Activated CD8-positive, alpha-beta memory T cell treated with anti-CD3 and anti-CD28 coated beads, Interleukin-2, amount 10 ng/mL, durations not matched to agents 7 days and 5 days (primary cell): ENCODE measurements at places on chromosomes 11 and 22. TPM values are rescaled to one million over a fixed set of nuclear protein-coding genes. Genes with fewer than 3 reads are reported as not detected.

GRCh38 chr11:64531906-64532312 lies 59.1 kb upstream of the SLC22A12 start:
- no peak for DNase-seq

PDGFD gene
- total RNA-seq = 0.15 TPM

ARHGAP8 gene
- total RNA-seq = 1.1 TPM

DNA sequence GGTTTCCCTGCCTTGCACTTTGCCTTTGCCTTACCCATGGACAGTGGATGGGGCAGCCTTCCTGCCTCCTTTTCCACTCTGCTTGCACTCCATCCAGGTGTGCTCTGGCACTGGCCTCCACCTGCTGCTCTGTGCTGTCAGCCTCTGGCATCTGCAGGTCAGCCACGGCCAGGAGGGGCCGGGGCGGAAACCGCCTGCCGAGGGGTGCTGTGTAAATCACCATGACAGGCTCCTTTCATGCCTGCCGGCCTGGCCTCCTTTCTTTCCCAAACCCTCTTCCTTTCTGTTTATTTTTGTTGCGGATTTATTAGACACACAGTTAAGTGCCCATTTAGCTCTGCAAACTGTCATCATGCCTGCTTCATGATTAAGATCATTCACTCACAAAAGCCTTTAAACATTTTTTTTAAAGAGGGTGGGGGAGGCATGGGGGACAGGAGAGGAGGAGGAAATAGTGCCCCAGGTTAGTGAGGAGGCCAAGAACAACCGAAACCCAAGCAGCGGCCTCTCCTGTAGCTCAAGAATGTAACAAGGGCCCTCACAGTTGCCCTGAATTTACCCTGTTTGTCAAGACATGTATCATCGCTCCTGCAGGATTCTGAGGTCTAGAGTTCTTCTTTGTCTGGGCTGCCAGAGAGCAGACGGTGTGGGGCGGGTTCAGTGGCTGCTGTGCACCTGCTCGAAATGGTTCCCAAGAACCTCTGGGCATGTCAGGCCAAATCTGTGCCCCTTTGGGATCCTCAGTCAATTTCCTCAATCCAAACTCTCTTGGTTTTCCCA lies 83.3 kb downstream of the BARX2 start:
- DNase-seq = no peak

DNA sequence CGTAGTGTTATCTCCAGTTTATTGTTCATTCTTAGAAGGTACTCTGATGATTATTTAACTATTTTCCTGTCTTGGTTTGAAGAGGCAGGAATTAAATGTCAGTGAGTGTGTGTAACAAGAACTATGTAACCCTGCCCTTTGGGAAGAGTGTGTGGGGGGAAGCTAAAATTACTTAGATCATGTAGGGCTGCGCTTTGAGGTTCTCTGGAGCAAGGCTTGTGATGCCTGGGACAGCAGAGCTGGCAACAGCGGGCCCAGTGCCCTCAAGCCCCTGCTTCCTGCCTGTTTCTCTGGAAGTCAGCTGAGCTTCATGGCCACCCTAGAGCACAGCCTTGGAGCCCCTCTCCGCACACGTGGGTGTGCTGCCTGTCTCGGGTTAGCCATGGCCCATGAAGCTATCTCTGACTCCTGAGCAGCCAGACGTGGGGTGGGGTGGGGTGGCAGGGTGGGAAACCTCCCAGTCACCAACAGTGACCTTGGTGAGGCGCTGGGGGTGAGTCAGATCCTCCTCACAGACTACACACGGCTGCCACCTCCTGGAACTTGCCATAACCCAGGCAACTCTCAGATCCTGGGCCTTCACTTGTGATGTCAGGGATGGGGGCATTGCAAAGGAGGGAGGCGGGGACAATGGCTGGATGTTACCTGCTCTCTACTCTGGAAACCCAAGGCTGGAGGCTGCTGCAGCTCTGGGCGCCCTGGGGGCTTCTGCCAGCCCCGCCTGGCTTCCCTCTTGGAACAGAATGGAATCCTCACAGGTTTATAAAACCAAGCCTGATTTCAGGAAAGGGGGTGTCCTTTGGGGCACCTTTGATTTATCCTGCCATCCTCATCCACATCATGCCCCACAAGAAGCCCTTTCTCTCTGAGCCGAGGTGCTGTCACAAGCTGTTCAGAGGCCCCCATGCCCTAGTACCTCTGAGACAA lies 88.6 kb downstream of the SNX19 start:
- DNase-seq = peak; percentile 48

- no peak for DNase-seq
Measured at GRCh38 chr22:35918456-35918855, 110.2 kb downstream of the RBFOX2 start.

DNA sequence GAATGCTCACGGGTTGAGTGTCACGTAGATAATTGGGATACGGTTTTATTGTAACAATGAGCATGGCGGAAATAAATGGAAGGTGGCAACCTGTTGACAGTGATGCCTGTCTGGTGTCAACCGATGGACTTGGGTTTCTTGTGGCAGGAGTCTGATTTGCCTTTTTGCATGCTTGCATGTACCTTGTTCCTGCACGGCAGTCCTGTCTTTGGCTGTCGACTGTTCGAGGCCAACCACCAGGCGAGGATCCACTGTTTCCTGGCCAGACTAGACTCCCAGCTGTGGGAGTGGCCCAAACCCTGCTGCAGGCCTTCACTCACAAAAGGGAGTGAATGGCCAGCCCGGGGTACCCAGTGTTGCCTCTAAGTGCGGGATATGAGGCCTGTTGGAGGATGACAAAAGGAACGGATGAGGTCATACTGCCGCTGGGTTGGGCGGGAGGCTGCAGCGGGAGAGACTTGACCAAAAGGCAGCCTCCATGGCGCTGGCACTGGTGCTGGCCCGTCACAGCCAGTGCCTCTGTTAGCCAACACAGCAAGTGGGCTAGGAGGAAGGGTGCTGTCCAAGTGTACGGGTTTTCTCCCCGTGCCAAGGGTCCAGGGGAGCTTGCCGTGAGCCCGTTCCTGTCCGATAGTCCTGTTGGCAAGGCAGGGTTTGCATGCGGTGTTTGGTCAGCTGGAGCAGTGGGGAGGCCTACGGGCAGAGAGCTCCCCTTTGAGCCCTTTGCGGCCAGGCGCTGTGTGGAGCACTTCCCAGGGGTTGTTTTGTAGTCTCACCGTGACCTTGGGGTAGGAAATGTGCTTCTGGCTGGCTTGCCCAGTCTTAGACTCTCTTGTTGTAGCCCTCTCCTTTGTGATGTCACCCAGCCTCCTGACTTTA lies 974 bp downstream of the DGCR8 start:
- DNase-seq = peak; percentile 56

APOL6 gene
- 65.2 TPM for total RNA-seq

SCN2B gene
- total RNA-seq = not detected

GRCh38 chr11:776561-777287 lies 563 bp downstream of the GATD1 start:
- DNase-seq = no peak

DNA sequence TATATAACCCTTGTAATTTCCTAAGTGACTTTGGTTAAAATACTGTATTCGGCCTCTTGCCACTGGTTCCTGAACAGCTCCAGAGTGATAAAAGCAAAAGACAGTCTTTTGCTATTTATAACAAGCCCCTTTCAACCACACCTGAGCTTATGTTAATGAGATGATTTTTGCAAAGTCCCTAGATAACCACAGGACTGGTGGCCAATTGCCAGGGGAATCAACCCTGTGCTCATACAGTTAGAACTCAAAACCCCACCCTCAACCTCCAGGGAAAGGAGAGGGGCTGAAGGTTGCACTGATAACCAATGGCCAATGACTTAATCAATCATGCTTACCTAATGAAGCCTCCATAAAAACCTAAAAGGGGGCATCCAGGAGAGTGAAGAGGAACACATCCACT lies 77.9 kb downstream of the SIK3 start:
- DNase-seq = no peak

PATE2 gene
- not detected for total RNA-seq
